ENCODE measurements at places on chromosomes 16 and 17. TPM values are rescaled to one million over a fixed set of nuclear protein-coding genes. Genes with fewer than 3 reads are reported as not detected.

The TMEM204 gene
- total RNA-seq: under 0.01 TPM

The CPNE2 gene
- 17.4 TPM for total RNA-seq

The AATK gene
- total RNA-seq: 1.1 TPM

The TBC1D3K gene
- not detected for total RNA-seq

The TEKT5 gene
- 0.48 TPM for total RNA-seq

The NEURL4 gene
- total RNA-seq: 17.6 TPM

The PRAC2 gene
- not detected for total RNA-seq

The CDRT4 gene
- 0.43 TPM for total RNA-seq

The VPS25 gene
- 83.6 TPM for total RNA-seq

The C16orf89 gene
- total RNA-seq: not detected

The C16orf92 gene
- not detected for total RNA-seq

The MYADML2 gene
- not detected for total RNA-seq

The ANTKMT gene
- 34.0 TPM for total RNA-seq

The PIK3R6 gene
- total RNA-seq: not detected

The PRR11 gene
- total RNA-seq: 2.1 TPM

The CES4A gene
- total RNA-seq: 2.2 TPM

The KIAA0753 gene
- total RNA-seq: 7.0 TPM

The CD7 gene
- not detected for total RNA-seq

The RNF112 gene
- total RNA-seq: 0.43 TPM

Data from tracheal epithelial cell (primary cell).